SHP77 (cell line): ENCODE measurements at places on chromosomes 11 and 22.

- no peak for DNase-seq
Observed at GRCh38 chr11:4416816-4417215, 23.3 kb upstream of the TRIM21 start.

GRCh38 chr11:127028648-127029047 is 28.1 kb upstream of the KIRREL3 start:
- DNase-seq = no peak

GRCh38 chr11:64259533-64260067 is 8.3 kb downstream of the PLCB3 start:
- no peak for DNase-seq

DNA sequence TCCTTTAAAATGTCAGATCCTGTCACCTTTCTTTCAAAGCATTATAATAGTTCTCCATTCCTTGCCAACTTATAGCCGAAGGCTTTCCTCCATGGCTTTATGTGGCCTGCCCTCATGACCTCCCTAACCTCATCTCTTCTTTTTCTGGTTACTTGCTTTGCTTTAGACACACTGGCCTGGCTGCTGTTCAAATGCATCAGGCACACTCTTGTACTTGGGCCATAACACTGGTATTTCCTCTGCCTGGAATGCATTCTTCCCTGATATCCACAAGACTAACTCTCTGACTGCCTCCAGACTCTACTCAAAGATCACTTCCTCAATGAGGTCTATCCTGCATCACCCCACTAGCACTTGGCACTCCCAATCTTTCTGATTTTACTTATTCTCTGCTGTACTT is 710.3 kb downstream of the KCNA4 start:
- no peak for DNase-seq

- DNase-seq = no peak
Observed at GRCh38 chr11:34298871-34299270, 58.9 kb downstream of the ABTB2 start.

GRCh38 chr11:57979532-57980079 is 44.1 kb upstream of the OR9Q1 start:
- no peak for DNase-seq

- no peak for DNase-seq
Observed at GRCh38 chr11:73227571-73228211, 9.6 kb downstream of the P2RY2 start.

DNA sequence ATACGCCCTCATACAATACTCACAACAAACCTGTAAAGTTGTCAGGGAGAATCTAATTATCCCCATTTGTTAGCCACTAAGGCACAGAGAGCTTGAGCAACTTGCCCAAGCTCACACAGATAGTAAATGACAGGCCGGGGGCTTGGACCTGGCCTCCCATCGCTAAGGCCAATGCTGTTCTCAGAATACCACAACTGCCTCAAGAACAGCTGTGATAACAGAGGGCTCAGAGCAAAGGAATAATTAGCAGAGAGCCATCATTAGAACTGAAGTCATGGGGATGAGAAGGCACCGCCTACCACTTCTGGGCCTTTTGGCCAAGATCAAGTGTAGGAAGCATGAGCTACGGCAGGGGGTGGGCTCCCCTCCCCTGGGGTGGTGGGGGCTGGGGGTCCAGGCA is 98.6 kb downstream of the FEZ1 start:
- DNase-seq = no peak

- no peak for DNase-seq
Observed at GRCh38 chr11:82355313-82355823, 378.3 kb downstream of the FAM181B start.

DNA sequence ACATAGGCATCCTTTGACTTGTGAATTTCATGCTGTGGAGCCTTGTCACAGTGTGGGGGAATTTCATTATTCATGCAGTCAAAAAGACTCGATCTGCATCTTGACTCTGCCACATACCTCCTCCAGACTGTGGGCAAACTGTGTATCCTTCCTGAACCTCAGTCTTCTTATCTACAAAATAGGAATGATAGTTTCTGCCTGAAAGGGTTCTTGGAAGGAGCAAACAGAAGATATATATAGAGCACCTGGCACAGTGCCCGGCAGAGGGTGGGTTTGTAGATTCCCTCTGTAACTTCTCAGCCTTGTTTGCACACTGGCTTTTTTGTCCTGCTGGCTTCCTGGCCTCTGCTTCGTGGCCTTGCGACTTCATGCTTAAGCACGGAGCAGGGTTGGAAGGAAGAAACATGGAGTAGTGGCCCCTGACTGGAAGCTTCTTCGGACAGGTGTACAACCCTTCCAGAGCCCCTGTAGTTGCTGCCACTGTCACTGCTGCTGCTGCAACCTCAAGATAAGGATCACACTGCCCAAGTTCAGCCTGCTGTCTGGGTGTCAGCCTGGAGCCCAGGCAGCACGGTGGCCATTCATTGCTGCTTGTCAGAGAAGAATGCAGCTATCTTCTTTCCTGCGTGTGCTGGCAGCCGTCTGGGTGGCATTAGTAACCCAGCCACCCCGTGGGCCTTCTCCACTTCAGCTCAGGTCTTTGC is 106.4 kb downstream of the MICAL2 start:
- DNase-seq = no peak

- DNase-seq = no peak
Observed at GRCh38 chr11:17972987-17973386, 39.9 kb downstream of the SERGEF start.

DNA sequence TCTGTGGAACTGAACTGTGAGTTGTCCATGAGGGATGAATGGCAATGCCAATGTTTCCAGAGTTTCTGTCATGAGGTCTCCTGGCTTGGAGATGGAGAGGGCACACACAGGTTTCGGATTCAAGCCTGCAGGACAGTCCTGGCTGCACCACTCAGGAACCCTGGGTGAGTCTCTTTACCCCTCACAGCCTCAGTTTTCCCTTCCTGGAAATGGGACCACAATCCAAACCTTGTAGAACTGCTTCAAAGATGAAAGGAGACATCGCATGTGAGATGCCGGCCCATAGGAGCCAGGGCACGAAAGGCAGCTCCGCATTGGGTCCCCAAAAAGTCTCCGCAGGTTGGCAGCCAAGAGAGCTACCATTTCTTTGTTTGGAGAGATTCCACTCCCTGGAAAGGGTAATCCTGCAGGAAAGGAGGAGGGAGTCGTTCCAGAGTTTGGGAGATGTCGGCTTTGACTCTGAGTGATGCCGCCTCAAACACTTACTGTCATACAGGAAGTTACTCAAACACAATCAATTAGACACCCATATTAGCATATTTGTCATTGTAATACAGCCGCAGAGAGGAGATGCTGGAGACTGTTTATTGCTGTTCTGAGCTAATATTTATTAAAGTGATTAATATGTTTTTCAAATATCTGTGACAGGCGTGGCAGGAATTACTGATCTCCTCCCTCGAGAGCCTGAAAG is 318.3 kb downstream of the MN1 start:
- no peak for DNase-seq

DNA sequence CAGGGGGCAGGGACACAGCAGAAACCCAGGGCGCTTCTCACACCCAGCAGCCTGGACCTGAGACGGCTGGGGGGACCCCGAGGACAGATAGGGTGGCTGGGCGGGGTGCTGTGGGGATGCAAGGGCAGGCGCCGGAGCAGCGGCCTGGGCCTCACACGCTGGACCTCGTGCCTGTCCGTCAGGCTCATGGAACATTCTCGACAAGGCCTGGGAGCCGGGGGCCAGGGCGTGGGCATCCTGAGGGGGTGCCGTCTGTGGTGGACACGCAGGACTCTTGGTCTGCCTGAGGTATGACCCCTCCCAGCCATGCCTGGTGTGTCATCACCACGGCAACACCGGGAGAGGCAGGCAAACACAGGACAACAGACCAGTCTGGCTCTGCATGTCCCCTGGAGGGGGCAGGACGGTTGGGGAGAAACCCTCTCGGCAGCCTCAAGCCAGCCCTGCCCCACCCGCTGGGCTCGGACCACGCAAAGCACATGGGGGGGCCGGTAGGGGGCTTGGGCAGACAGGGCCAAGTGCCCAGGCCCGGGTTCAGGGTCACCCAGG is 21.4 kb downstream of the MRPL23 start:
- no peak for DNase-seq

GRCh38 chr11:19377881-19378280 is 137.1 kb upstream of the E2F8 start:
- no peak for DNase-seq
